ENCODE measurements at places on chromosomes 1 and 21.

DNA sequence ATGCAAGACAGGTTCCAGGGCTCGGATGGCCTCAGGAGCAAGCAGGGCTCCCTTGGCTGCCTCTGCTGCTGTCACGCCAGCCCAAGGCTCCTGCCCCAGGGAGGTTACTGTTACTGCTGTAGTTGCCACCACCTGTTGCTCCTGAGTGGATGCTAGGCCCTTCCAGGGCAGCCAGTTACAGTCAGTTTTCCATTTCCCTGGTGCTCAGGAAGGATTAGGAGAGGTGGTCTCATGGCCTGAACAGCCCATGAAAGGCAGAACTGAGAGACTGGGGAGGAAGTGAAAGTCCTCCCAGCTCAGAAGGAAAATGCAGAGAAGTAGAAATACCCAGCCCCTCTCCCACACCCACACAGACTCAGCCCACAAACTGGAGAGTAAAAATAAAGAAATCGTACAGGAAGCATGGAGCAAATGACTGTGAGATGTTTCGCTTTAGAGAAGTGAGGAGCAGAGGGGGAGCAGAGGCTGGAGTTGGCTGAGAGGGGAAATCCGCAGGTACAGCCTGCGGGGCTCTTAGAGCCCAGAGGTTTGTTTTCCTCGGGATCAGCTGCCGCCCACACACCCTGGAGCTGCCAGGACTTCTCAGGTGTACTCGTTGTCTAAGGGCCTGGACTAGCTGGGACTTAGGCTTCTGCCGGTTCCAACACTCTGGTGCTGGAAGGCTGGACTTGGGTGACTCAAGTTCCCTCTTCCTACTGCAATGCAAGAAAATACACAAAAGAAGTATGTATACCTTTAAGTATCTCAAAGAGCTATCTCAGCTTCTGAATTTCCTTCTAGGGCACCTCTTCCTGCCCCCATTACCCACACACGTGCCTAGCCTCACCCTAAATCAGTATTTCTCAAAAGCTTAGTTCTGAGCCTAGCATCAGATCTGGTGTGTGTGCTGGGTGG is 2.3 kb downstream of the IL6R start:
- DNase-seq: no peak

- no peak for DNase-seq
These were observed 148.6 kb downstream of the ST6GALNAC5 start for GRCh38 chr1:77015748-77016341.

DNA sequence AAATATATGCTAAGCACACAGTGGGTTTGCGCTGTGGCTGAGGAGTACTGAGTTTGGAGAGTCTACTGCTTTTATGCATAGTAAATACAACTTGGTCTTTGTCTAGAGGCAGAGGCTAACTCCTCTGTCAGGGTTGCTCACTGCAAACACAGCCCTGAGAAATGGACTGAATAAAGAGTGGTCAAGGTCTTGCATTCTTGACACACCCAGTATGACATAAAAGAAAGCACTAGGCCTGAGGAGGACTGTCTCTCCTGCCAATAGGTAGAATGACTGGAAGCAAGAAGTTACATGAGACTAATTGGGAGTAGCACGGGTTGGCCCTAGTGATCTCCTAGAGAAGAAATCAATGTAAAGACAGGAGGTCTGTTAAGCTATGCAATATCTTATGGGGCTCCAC is 367.2 kb upstream of the B3GALT2 start:
- no peak for DNase-seq

- no peak for DNase-seq
These were observed 5.0 kb downstream of the TRIT1 start for GRCh38 chr1:39877980-39878956.

DNA sequence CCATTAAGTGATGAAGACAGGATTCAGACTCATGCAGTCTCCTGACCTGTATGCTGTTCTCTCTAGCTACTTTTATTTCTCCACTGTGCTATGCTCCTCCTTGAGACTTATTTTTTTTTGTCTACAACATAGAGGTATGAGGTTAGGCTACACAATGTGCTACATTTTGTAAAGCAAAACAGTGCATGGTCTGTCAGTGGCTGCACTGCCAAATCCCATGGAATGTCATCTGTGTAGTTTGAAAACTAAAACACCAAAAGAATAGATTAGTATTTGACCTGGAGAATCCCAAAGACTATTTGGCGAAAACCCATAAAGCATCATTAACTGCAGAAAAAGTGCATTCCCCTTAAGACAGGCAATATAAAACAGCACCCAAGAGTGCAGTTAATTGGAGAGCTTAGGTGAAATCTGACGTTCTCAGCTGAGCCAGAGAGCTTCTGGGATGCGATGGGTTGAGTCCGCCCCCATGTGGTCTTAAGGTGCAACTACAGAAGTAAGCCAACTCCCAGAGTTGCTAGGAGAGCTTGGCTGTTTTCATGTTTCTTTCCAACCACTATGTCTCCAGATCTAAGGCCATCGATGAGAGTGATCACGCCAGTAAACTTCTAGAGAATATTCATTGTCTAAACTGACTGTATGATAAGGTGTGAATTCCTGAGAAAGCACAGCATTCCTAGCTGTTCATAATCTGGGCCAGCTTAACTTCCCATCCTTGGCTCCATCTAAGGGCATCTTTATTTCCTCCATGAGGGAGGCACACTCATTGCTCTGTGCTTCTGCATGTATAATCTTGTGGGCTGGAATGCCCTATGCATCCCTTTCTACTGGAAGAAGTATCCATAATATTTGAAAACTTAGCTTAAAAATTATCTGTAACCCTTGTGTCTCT is 20.7 kb upstream of the CYP2J2 start:
- DNase-seq: peak; percentile 54

DNA sequence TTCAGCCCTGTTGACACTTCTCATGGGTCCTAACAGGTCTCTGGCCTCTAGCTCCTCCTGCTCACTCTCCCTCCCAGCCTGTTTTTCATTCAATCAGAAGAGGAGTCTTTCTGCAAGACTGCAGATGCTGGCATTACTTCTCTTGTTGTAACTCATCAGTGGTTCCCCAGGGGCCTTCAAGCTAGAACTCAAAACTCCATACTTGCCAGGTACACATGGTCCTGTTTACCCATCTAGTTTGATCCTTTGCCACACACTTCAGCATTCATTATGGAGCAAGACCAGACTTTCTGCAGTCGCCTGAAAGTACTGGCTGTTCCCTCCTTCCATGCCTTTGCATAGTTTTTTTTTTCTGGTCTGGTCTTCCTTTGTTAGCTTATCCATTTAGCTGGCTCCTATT is 47.9 kb downstream of the SERBP1 start:
- DNase-seq: no peak

DNA sequence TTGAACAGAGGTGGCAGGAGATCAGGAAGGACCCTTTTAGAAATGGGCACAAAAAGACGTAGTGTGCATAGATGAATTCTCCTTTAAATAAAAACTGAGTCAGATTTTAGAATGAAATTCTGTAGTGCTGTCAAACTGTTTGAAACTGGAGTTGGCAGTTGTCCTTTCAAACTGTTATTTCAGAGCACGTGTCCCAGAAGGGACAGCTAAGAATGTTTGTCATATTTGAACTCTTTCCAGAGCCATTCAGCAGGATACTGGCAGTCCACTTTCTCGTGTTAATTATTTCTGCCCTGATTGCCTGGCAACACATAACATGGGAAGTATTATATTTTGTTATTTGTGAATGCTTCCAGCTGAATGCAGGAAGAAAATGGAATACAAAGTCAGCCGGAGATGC is 212.3 kb upstream of the DPYD start:
- no peak for DNase-seq

DNA sequence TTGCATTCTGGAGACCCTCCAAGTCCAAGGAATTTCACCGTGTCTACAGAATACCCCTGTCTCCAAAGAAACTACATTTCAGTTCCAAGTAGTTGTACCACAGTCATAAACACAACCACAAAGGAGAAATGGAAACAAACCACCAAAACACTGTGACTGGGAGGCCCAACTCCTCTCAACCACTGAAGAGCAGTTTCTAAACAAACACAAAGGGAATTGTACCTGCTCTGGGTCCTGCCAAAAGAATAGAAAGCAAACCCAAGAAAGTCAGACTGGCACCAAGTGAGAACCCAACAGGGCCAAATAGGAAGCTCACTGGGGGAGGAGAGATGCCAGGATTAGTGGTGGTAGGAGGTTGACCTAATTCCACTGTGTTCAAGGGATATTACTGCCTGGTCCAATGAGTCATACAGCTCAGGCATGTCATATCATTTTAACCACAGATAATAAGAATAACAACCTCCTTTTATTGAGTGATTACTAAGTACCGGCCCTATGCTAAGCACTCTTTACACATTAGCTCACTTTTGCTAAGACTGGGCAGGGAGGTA is 123.9 kb upstream of the PPP2R5A start:
- no peak for DNase-seq

GRCh38 chr1:11590395-11590794 is 63.8 kb downstream of the FBXO2 start:
- DNase-seq: no peak

DNA sequence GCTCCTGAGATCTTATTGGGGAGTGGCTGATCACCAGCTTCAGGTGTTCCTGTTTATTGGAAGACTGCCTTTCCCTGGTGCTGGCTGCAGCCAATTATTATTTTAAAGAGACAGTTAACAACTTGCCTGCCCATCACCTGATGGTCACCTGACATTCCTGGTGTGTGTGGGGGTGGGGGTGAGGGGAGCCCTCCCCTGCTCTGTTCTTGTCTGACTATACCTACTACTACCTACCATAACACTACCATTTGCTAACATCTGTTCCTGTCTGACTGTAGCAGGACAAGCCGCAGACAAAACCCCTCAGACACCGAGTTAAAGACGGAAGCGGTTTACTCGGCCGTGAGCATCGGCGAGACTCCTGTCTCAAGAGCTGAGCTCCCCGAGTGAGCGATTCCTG is 54.9 kb upstream of the NBPF3 start:
- DNase-seq: no peak

- no peak for DNase-seq
These were observed 39.5 kb downstream of the IRF2BP2 start for GRCh38 chr1:234570329-234571120.

GRCh38 chr1:1351511-1352427 is 2.6 kb upstream of the DVL1 start:
- DNase-seq: no peak

DNA sequence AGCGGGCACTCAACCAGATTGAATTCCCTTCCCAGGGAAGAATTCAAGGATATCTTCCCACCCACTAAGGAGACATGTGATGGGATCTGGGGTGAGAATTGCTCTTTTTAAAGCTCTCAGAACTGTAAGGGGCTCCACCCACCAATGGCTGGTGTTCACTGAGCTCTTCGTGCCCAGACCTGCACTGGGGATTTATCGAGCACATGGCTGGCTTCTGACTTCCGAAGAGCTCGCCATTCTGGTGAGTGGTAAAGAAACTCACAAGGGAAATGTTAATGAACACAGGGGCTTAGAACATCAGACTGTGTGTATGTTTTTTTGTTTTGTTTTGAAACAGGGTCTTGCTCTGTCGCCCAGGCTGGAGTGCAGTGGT is 9.8 kb downstream of the PADI3 start:
- no peak for DNase-seq
